ENCODE measurements at places on chromosomes 5 and 9. TPM values are rescaled to one million over a fixed set of nuclear protein-coding genes. Genes with fewer than 3 reads are reported as not detected.

DNA sequence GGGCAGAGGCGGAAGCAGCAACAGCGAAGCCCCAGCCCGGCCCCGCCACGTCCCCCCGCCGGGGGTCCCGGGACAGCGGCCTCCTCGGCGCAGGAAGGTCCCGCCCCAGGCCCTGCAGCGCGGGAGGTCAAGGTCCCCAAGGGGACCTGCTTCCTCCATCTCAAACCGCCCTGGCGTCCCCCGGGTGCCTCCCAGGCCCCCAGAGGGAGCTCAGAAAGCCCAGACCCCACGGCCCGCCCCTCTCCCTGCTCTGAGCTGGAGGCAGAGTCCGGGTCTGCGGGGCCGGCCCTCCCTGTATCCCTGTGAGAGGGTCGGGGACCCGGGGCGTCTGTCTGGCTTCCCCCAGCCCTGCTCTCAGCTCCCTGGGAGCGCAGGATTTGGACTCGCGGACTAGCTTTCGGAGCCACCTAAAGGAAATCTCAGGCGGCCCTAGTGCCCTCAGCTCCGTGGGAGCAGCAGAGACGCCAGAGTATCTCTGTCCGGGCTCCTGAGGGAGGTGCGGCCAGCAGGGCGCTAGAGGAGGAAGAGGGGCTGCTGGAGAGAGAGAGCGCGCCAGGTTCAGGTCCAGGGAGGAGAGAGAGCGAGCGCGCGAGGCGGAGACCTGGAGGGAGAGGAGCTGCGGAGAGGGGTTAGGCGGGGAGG, 30.7 kb downstream of the EXOC3 start:
- peak; percentile 83 for DNase-seq

DNA sequence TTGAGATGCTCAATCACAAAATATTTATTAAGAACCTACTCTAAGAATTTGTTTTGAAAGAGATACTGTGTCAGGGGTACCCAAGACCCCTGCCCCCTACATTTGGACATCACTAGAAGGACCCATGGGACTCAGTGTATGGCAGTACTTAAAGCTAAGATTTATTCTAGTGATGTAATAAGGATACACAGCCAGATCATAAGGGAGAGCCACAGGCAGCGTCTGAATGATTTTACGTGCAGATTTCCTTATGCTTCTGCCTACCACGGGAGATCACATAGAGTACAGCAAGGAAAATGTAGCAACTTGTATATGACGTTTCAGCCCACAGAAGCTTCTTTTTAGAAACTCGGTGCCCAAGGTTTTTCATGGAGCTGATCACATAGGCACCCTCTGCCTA, 172.9 kb downstream of the DEPDC1B start:
- DNase-seq = no peak

DNA sequence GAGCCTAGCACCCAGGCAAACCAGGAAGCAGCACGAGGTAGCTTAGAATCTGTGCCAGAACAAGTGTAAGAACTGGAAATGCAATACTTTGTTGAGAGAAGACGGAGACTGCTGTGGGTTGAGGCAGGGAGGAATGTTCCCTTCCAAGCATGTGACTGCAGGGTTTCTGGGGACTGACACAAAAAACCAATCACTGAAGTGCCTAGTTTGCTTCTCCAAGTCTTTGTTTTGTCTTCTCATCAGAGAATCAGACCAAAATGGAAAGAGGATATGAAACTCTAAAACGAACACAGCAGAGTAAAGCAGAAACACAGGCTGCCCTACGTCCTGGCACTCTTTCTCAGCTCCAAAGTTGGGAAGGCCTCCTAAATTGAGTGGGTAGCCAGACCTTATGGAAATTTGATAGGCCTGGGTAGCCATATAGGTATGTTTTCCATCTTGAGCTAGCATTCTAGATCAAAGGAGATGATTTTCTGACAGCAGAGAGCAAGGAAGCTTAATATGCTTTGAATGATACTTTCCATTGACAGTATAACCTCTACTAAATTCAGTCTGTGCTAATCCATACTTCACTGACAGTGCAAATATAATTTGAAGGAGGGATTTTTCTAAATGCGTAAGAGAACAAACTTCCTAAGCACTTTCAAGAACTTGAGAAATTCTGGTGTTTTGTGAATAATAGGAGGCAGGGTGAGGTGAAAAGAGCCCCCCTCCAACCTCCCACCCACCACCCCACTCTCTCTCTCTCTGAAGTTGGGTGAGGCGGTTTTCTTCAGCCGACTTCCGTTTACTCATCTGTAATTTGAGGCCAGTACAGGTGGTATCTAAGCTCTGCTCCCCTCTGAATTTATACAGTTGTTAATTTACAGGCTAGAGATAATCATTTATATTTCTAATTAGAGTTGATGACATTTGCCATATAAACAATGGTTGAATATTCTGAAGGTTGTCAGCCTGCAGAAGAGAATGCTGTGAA, 5.5 kb downstream of the ADRB2 start:
- no peak for DNase-seq

GRCh38 chr9:131590449-131590848, 45.1 kb downstream of the PRRT1B start:
- DNase-seq = peak; percentile 67

DNA sequence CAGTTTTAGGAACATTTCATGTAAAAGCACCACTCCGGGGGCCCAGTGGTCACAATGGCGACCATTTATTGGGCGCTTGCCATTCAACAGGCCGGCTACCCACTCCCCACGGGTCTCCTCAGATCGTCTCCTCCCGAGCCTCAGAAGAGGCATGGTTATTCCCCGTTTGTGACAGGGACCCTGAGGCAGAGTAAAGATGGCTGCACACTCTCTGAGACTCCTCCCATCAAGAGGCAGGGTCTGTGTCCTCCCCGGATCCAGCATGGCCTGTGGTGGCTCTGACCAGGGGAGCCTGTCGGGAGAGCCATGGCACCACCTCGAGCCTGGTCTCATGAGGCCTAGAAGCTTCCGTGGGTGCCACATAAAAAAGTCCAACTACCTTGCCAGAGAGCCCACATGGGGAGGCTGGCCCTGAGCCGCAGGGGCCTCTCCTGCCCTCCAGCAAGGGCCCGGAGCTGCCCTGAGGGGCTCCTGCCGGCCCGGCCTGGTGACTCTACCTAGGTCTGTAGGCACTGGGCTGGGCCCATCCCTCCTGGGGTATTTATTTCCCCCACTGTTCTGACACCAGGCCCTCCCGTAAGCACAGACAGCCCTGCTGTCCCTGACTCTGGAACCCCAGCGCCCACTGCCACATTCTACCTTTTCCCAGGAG, 90.8 kb downstream of the VAV2 start:
- DNase-seq = no peak

GRCh38 chr5:43947935-43948334, 345.0 kb downstream of the NNT start:
- DNase-seq = no peak

- no peak for DNase-seq
These were observed 34.6 kb upstream of the NFIB start for GRCh38 chr9:14348373-14349145.

- no peak for DNase-seq
These were observed 410.9 kb upstream of the TRPC7 start for GRCh38 chr5:136776022-136776927.

PCDHB13 gene
- total RNA-seq = 6.7 TPM

GRCh38 chr9:76415731-76416130, 21.5 kb upstream of the RFK start:
- no peak for DNase-seq

GRCh38 chr5:94595281-94595840, 23.0 kb downstream of the KIAA0825 start:
- no peak for DNase-seq

GRCh38 chr5:176133289-176133870, 104.8 kb upstream of the SIMC1 start:
- DNase-seq = no peak

DNA sequence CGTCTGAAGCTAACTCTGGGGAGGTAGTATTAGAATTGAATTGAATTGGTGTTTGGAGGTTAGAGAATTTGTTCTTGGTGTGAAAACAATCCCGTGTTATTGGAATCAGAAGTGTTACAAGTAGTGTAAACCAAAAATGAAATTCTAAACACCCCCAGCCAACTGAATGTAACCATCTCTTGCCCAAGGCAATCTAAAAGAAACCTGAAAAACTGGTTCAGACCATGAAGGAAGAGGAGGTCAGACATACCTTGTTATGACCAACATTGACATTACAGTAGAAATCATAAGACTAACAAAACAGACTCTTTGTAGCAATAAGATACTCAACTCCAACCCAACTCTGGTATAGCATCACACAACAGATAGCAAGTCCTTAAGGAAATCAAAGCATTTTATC, 159.0 kb downstream of the TUSC1 start:
- DNase-seq = no peak

DNA sequence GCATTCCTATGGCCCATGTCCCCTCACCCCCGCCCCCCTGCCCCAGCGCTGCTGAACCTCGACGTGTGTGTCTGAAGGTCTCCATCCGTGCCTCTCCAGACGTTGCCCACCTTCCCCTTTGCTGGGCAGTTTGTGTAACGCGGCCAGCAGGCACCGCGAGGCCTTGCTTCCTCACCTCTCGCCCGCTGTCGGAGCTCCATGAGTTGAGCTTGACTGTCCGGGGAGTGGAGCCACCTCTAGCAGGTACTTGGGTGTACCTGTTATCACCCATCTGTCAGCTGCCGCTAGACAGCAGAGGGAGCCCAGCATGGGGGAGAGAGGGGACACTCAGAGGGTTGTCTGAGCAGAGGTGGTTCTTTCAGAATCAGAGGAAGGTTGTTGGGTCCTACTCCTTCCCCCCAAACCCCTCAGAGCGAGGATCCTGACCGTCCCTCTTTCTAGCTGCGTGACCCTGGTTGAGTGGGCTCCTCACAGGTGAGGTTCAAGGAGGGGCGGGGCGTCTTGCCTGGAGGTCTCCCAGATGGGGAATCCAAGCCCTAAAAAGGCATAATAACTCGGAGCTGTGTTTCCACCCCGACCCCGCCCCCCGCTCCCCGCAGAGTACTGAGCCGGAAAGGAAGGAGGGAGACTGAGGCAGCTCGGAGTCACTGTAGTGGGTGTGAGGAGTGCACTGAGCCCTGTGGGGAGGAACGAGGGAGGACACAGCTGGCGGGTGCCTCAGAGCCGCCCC, 184.7 kb downstream of the C9orf50 start:
- no peak for DNase-seq

PKD2L2 gene
- not detected for total RNA-seq

DNA sequence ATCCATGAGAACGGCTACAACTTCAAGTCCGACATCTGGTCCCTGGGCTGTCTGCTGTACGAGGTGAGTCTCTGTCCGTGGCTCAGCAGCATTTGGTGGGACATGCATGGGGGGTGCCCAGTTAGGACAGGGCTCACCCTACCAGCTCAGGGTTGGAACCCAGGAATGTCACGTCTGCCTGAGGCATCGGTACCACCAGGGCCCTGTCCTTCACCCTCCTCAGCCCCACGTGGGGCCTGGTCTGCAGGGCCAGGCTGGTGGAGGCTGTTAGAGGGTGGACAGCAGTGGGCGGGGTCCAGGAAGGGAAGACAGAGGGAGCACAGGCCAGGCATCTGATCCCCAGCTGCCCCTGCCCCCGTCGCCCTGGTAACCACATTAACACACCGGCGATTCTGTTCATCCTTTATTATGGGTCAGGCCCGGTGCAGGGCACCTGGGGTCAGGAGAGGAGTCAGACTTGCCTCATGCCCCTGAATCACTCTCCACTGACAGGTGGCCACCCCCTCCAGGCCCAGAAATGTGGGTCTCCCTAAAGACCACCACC, 75.6 kb downstream of the PSMB7 start:
- DNase-seq = no peak

- DNase-seq = no peak
These were observed 9.2 kb downstream of the ENC1 start for GRCh38 chr5:74631081-74631953.

IFNK gene
- total RNA-seq = not detected

OLFM1 gene
- total RNA-seq = 63.0 TPM

GABRP gene
- total RNA-seq = not detected

ARHGEF37 gene
- total RNA-seq = 9.7 TPM

- no peak for DNase-seq
These were observed 11.2 kb downstream of the CDHR2 start for GRCh38 chr5:176560364-176560763.

PFN3 gene
- total RNA-seq = not detected

All from aorta (tissue), 5 donors.